Colonic mucosa (tissue), 4 donors: ENCODE measurements at places on chromosomes 12 and 14.

- no peak overlapping the region for H3K27ac ChIP-seq
- no peak for DNase-seq
- no peaks in the 10 kb centered on the region for H3K36me3 ChIP-seq
- no peaks in the 10 kb centered on the region for H3K27me3 ChIP-seq
- H3K4me1 ChIP-seq = no peaks in the 10 kb centered on the region
- no peak overlapping the region for H3K4me3 ChIP-seq
Measured at GRCh38 chr14:52078095-52078531, 9.3 kb upstream of the NID2 start.

- H3K4me1 ChIP-seq = no peaks in the 10 kb centered on the region
- no peak overlapping the region for H3K4me3 ChIP-seq
- H3K36me3 ChIP-seq = no peaks in the 10 kb centered on the region
- H3K27ac ChIP-seq = no peak overlapping the region
Measured at GRCh38 chr14:105855246-105855892, 329.0 kb downstream of the TMEM121 start.

GRCh38 chr14:99539491-99539890 is 58.3 kb downstream of the CCNK start:
- no peaks in the 10 kb centered on the region for H3K27me3 ChIP-seq
- H3K36me3 ChIP-seq = no peaks in the 10 kb centered on the region
- no peak for DNase-seq
- H3K4me3 ChIP-seq = no peak overlapping the region

DNA sequence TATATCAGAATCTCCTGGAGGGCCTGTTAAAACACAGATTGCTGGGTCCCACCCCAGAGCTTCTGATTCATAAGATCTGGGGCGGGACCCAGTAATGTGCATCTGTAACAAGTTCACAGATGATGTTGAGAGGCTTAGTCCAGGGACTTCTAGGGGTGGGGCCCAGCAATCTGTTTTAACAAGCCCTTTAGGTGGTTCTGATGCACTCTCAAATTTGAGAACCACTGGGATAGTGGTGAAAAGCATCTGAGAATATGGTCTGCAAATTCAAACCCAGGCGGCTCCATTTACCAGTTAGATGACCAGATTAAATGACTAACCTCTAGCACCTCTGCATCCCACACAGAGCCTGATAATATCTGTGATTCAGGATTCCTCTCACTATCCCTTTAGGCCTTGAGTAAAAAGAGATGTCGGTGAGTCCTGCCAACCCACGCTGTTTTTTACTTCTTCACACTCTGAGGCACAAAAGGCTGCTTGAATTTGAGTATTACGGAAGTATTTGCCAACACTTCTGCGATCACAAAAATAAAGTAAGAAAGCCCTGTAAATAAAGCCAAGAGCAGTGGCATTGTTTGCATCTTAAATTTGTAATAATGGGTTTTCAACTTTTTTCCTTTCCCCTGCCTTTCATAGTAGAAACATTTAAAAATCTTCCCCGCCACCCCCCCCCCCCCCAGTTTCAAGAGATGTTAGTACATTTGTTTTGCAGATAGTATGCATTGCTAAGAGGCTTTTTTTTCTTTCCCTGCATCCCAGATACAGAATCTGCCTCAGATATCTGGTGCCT is 1.8 kb upstream of the FRS2 start:
- H3K4me1 ChIP-seq = peaks cover 7% of the 10 kb centered on the region
- H3K27ac ChIP-seq = no peak overlapping the region
- no peak for DNase-seq
- no peaks in the 10 kb centered on the region for H3K27me3 ChIP-seq

- H3K27ac ChIP-seq = no peak overlapping the region
- H3K4me1 ChIP-seq = no peaks in the 10 kb centered on the region
- H3K36me3 ChIP-seq = no peaks in the 10 kb centered on the region
- H3K27me3 ChIP-seq = no peaks in the 10 kb centered on the region
- DNase-seq = no peak
Measured at GRCh38 chr12:107144990-107145389, 51.6 kb upstream of the CRY1 start.
